T-cell (primary cell): ENCODE measurements at places on chromosomes 16 and 17. TPM values are rescaled to one million over a fixed set of nuclear protein-coding genes. Genes with fewer than 3 reads are reported as not detected.

The C17orf67 gene
- 8.4 TPM for total RNA-seq

DNA sequence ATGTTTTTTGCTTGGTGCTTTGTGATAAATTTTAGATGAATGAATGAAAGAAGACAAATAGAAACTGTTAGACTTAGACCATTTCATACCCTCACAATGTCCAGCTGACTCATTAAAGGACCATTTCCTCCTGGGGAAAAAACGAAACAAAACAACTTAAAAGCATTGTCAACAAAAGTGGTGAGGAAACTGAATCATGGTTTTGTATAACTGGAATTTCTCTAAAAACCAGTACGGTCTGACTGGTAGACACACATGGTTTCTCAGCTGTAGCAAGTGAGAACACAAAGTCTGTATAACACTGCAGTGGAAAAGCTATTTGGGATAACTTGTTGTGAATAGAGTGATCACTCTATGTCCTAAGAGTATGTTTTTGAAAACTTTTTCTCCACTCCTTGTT is 5.3 kb upstream of the DDX52 start:
- DNase-seq, result no peak

GRCh38 chr16:56649820-56650219 is 1.9 kb upstream of the MT1B start:
- DNase-seq, result no peak

DNA sequence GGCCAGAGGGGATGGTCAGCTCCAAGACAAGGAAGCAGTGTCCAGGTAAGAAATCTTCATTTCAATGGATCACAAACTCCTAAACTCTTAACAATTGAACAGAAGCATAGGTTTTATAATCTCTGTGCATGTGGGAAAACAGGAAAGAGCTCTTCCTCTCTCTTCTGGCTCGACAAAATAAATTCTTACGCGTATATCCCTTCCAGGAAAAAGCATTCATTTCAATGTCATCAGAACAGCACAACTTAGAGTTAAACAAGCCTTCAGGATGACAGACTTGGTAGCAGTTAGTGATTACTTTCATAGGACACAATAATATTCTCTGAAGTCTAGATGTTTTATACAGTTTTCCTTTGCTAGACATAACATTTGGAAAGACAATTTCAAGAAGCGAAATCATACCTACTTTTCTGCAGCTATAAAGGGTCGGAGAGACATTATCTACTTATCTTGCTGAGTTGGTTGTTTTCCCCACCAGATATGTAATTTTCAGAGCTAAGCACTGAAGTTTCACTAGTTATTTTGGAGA is 19.3 kb upstream of the SLC35G3 start:
- DNase-seq, result no peak

GRCh38 chr16:1497014-1497598 is 3.9 kb downstream of the TELO2 start:
- DNase-seq, result no peak
